ENCODE measurements at places on chromosomes 5 and 9.
A peak's percentile ranks its signal among the peaks of the same experiment; 100 is the strongest.

- DNase-seq = peak; percentile 29
Measured at GRCh38 chr9:18746631-18747030, 272.7 kb downstream of the ADAMTSL1 start.

DNA sequence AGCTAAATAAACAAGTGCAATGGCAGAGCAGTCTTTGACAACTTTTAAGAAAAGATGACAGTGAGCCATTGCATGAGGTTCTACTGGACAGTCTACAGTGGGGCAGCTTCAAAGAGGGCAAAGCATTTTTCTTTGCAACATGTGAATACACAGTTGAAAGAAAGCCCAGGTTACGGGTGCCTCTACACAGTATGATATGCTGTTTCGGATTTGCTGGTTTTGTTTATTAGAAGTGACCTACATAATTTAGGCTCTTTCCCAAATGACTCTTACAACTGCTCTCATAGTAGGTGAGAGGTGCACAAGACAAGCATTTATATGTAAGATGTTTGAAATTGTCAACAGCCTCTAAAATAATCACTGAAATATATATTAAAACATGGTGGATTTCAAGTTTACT lies 62.4 kb downstream of the MEF2C start:
- DNase-seq = no peak

DNA sequence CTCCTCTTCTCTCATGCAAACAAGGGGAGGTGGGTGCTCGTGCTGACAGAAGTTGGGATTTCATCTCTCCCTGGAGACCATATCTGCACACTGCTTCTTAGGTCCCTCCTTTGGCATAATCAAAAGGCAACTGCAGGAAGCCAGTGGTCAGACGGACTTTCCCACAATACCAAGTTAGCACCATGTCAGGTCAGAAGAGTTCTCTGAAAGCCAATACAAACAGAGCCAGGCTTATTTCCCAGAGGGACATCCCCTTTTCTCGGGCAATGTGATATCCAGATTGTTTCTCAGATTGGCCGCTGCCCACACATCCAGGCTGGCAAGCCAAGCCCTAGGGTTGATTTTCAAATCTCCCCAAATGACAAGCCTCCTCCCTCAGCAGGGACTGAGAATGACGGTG lies 241.1 kb downstream of the NFIB start:
- DNase-seq = no peak

DNA sequence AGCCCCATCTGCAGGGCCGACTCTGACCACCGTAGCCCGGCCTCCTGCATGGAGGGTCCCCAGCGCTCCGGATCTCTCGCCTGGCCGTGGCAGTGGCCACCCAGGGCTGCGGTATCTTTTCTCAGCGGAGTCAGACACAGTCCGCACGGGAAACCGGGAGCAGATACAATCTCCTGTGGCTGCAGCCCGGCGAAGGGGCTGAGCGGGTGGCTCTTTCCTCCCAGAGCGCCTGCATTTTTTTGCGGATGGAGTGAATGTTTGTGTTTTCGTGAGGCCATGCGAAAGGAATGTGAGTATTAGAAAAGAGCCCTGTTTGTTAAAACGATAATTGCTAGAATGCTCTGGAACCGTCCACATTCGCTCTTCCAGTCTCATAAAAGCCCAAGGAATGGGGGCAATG lies 53.4 kb upstream of the PTCH1 start:
- peak; percentile 18 for DNase-seq

DNA sequence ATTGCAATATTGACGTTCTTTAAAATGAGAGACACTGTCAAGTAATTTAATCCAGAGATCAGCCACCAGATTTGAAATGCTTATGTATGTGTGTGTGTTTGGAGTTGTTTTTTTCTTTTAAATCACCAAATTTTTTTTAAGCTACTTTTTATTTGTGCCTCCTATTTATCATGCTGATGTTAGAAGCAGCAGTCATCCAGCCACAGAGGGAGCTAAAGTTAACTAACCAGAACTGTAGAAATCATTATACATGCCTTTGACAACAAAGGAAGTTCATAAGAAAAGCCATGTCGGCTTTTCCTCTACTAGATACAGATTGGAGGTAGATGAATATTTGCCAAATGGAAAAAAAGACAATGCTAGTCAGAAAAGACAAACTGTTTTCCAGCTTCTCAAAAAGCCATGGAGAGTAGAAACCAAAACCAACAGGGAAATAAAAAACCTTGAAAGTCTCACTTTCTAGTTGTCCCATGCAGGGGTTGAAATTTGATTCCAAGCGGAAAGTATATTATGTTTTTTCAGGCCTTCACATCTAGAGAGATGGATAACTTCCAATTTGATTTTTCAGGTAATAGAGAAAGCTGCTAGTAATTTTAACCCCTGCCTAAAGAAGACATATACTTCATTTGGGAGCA lies 4.5 kb downstream of the PURA start:
- DNase-seq = no peak

GRCh38 chr9:24500761-24501160 lies 44.9 kb downstream of the IZUMO3 start:
- no peak for DNase-seq
